Stimulated activated CD8-positive, alpha-beta memory T cell treated with anti-CD3 and anti-CD28 coated beads, Interleukin-15, amount 100 ng/mL, for 48 hours (primary cell): ENCODE measurements at places on chromosomes 6 and 20.

DNA sequence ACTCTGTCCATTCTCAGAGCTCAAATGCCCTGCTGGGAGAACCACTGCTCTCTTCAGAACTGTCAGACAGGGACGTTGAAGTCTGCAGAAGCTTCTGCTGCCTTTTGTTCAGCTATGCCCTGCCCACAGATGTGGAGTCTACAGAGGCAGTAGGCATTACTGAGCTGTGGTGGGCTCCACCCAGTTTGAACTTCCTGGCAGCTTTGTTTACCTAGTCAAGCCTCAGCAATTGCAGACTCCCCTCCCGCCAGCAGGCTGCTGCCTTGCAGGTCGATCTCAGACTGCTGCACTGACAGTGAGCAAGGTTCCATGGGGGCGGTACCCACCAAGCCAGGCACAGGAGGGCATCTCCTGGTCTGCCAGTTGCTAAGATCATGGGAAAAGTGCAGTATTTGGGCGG, 21.8 kb upstream of the UFL1 start:
- DNase-seq: no peak

- no peak for DNase-seq
Measured at GRCh38 chr6:131900231-131900630, 50.9 kb downstream of the CCN2 start.

GRCh38 chr6:137815692-137816091, 51.4 kb upstream of the TNFAIP3 start:
- no peak for DNase-seq

- no peak for DNase-seq
Measured at GRCh38 chr20:47303736-47304135, 52.8 kb downstream of the ZMYND8 start.

GRCh38 chr6:41723530-41724227, 11.7 kb downstream of the TFEB start:
- no peak for DNase-seq

GRCh38 chr20:10985536-10985935, 311.7 kb upstream of the JAG1 start:
- DNase-seq: no peak

DNA sequence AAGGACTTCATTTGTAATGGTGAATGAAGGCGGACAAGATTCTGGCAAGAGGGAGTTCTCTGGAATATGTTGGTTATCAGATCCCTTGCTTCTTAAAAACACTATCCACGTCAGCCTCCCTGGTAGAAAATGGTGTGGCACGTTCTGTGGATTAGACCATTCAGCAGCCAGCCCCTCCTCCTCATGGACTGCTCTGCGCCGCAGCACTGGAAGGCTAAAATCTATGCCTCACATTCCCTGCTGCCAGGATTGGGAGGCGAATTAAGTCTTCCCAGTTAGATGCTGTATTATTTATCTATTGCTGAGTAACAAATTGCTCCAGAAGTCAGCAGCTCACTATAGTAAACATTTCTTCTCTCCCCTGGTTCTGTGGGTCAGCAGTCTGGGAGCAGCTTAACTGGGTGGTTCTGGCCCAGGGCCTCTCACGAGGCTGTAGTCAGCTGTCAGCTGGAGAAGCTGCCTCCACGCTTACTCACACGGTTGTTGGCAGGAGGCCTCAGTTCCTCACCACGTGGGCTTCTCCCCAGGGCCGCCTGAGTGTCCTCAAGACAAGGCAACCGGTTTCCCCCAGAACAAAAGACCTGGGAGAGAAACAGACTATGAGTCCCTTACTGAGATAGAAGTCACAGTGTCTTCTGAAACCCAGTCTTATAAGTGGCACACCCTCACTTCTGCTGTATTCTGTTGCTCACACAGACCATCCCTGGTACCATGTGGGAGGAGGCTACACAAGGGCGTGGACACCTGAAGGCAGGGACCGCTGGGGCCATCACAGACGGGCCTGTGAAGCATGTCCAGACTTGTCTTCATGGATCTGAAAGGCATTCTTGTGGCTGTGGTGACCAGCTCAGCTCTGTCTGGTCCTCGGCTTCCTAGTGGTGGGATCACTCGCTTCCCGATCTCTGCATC, 101.0 kb downstream of the NRN1 start:
- no peak for DNase-seq

GRCh38 chr6:134849920-134850447, 99.9 kb downstream of the ALDH8A1 start:
- no peak for DNase-seq

DNA sequence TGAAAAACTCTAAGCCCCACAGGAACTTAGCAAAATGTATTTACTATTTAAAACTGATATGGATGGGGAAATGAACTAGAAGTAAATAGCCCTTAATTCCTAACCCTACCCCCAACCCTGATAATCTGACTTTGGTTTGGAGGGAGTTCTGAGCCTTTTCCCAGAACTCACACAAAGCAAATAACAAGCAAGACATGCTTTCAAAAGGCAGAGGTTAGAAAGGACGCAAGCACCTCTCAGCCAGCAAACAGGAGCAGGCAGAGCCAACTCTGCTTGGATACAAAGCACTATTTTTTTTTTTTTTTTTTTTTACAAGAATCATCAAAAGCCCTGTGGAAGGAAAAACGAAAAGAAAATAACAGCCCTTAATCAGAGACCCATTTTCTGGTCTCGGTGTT, 58.7 kb downstream of the SLC22A23 start:
- no peak for DNase-seq

GRCh38 chr6:95249175-95249574, 328.2 kb upstream of the MANEA start:
- DNase-seq: no peak
